ENCODE measurements at places on chromosomes 6 and 20. TPM values are rescaled to one million over a fixed set of nuclear protein-coding genes. Genes with fewer than 3 reads are reported as not detected.

Gene APOM
- total RNA-seq: 3.1 TPM

Gene MRAP2
- 1.4 TPM for total RNA-seq

- peak; percentile 50 for DNase-seq
Observed at GRCh38 chr6:34182751-34183531, 37.1 kb upstream of the GRM4 start.

DNA sequence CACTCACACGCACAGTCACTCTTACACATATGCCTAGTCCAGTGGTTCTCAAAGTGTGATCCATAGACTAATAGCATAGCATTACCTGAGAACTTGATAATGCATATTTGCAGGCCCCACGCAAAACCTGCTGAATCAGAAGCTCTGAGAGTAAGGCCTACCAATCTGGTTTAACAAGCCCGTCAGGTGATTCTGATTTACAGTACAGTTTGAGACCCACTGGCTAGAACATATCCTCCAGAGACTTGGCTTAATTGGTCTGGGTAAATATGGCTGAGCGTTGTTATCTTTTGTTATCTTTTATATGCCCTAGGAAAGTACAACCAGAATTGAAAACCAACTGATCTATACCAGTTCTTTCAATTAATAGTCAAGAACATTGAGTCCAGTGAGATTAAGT, 9.6 kb downstream of the TSPYL4 start:
- DNase-seq: no peak

- DNase-seq: no peak
Observed at GRCh38 chr6:79203753-79204253, 30.7 kb downstream of the HMGN3 start.

- no peak for DNase-seq
Observed at GRCh38 chr6:124396361-124396760, 565.9 kb upstream of the RNF217 start.

DNA sequence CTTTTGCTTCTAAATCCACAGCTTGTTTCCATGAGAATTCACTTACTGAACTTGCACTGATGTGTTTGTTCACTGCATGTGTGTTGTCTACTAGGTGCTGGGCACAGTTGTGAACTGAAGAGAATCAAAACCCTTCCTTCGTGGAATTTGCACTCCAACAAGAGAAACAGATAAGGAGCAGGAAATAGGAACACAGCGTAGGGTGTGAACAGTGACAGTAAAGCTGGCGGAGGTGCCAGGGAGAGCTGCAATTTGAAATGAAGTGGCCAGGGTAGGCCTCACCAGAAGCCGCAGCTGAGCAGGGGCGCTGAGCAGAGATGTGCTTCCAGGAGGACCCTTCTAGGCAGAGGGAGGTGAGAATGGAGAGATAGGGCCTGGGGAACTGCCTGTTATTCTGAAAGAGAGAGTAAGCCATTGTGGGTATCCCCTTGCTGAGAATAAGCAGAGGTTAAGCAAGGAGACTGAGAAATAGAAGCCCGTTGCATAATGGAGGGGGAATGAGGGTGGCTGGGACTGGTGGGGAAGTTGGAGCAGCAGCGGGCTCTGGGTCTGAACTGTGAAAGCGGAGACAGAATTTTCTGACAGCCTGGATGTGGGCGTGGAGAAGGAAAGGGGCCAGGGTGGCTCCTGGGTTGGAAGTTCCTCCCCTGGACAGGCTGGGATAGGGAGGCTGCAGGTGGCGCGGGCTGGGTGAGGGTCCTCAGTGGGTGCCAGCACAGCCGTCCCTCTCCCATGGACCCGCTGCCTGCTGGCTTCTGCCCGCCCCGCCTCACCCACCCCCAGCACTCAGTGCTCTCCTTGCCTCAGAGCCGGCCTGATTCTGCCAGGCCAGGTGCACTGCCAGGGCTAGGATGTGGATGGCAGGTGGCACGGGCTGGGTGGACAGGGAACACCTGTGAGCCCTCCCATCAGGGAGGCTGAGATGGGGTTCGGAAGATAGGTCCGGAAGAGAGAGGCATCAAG, 114.7 kb upstream of the AFDN start:
- DNase-seq: no peak

Gene PPP1R14C
- total RNA-seq: 16.8 TPM

DNA sequence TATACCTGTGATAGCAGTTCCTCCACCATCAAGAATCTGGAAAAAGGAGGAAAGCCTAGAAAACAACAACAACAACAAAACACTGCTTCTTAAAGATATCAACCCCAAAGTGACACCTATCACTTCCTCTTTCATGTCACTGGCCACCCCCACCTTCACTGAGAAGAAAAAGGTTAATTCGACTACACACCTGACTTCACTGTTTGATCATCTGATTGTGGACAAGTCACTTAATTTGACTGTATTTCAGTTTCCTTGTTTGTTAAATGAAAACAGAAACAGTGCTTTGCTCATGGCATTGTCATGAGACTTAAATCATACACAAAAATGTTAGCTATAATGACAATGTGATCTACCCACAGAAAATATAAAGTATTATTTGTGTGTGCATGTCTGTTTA, 280.6 kb upstream of the SULF2 start:
- DNase-seq: no peak

GRCh38 chr6:47288267-47289090, 21.2 kb downstream of the TNFRSF21 start:
- no peak for DNase-seq

GRCh38 chr6:55141611-55142010, 32.7 kb upstream of the HCRTR2 start:
- no peak for DNase-seq

Gene ZSWIM1
- 4.2 TPM for total RNA-seq

DNA sequence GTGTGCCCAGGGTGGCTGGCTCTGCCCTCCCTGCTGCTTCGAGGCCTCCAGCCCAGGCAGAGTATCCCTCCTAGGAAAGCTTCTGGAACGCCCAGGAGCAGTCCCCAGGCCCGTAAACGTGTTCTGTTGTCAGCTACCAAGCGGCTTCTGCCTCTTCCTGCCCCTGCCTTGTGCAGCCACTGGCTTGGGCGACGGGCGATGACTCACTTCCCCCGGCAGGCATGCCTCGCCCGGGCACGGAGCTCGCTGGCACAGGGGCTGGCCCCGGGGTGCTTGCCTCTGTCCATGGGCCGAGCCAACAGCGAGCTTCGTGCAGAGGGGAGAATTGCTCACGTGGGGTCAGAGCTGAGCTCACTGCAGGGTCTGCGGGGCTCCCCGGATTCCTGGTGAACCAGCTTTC, 86.7 kb upstream of the THBS2 start:
- DNase-seq: no peak

DNA sequence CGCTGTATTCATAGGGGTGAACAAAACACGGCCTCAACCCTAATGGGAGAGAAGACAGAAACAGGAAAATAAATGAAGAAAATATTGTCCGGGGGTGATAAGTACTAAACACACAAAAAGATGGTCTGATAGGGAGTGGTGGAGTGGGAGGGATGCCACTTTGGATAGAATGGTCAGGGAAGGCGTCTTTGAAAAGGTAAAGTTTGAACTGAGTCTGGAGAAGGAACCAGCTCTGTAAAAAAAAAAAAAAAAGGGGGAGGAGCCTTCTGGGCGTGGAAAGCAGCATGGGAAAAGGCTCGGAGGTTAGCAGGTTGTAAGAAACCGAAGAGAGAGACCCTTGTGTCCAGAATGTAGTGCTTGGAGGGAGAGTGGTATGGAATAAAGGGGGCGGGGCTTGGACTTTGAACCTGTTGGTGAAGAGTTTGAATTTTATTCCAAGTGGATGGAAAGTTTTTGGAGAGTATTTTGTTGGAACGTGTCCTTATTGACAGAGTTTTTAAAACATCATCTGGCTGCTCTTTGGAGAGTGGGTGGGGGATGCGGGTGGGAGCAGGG, 1.8 kb downstream of the CHMP4B start:
- no peak for DNase-seq

DNA sequence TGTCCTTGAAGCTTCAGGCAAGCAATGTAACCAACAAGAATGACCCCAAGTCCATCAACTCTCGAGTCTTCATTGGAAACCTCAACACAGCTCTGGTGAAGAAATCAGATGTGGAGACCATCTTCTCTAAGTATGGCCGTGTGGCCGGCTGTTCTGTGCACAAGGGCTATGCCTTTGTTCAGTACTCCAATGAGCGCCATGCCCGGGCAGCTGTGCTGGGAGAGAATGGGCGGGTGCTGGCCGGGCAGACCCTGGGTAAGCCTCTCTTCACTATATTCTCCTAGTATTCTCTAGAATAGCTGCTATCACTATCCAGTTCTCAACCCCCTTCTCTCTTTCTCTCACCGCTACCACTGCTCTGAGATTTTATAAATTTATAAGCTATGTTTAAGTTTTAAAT, 40.0 kb downstream of the EIF2S2 start:
- DNase-seq: no peak

DNA sequence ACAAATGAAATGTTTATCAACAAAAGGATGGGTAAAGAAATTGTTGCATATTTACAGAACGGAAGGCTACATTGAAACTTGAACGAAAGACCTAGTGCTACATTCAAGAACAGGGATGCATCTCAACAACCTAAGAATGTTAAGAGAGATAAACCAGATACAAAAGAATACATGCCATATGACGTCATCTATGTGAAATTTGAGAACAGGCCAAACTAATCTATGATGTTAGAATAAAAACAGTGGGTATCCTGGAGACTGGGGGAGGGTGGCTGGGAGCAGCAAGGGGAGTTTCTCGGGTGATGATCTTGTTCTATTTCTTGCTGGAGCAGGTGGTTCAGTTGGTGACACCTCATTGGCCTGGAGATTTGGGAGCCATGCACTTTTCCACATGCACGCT, 81.5 kb downstream of the SULF2 start:
- no peak for DNase-seq

DNA sequence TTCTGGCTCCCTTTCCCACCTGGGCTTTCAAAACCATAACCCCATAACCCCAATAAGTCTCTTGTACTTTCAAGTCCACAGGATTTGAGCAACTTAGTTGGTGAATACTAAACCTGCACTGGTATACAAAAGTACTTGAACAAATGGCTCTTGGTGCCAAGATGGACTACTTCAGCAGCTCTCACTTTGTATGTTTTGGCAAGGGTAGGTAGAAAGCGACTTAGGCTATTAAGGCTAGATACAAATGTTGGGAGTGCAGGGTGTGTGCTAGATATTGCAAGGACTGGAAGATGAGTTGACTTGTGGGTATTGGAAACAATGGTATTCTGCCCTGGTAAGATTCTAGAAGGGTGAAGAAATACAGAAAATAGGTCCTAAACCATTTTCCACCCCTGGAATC, 182.6 kb upstream of the MOCS1 start:
- DNase-seq: peak; percentile 53

Gene LY6G5C
- total RNA-seq: not detected

DNA sequence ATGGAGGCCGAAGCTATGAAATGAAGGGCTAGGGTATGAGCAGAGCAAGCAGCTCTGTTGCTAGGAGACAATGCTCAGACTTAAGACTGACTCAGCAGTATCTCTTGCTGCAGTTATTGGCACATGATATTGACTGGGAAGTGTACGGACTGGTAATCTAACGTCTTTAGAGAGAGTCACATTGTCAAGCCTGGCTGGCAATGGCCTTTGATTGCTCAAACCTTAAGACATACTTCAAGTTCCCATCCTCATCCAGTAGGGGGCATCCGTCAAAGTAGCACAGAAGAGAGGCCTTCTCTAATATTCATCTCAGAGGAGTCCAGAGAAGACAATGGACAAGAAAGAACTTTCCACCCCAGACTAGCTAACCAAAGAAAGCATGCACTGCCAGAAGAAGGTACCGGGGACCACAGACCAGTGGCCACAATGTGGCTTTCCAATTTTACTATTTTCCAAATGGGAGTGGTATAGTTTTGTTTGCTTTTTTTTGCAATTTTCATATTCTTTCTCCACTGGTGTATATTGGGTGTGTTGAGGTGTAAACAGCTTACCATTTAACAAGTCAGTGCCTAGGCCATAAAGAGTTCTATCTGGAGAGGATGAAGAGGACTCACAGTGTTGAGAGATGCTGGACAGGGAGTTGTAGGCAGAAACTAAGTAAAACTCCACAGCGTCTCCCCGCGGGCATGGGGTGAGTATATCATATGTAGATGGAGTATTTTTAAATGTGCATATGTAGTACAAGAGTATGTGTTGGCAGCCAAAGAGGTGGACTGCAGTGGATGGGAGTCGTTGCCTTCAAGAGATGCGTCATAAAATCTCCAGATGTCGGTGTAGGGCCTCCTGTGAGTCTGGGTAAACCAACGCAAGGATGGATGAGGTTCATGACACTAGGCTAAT, 36.7 kb downstream of the LRFN2 start:
- DNase-seq: no peak

GRCh38 chr6:8492536-8493133, 57.3 kb upstream of the SLC35B3 start:
- no peak for DNase-seq

DNA sequence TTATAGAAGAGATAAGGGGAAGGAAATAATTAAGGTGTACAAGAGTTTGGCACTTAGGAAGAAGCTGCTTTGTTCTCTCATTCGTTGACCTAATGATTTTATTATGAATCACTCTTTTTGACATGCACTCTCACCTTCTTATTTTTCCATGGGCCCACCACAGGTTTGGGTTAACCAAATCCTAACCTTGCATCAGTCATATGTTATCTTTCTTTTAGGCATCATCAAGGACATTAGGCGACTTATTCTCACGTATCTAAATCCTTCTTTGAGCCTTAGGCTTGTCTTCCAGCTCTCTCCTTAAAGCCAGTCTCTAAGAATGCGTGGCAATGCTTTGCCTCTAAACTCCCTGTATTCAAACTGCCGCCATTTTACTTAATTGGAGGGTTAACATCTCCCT, 58.3 kb downstream of the TNFRSF21 start:
- DNase-seq: no peak

Gene SLC16A10
- total RNA-seq: 22.8 TPM

Gene RPP21
- total RNA-seq: 42.8 TPM

DNA sequence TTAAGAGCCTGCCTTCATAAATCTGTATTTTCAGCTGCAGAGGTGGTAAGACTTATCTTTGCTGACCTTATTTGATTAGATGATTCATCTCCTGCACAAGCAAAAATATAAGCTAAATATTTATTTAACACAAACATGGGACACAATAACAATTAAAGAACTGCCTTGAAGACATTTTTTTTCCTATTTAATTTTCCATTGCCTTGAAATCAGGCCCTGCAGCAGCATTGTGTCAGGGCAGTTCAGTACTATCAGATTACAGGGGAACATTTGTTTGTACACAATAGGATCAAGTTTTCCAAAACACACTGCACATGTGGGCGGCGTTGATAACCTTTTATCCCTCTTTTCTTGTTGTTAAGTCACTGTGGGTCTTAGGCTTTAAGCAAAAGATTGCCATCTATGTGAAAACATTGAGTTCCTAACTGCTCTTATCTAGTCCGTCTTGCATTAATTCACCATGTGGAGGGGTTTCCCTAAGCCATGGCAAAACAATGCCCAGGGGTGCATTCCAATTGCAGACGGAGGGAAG, 7.4 kb downstream of the ADGRF5 start:
- DNase-seq: no peak

- DNase-seq: no peak
Observed at GRCh38 chr6:16591396-16592222, 169.7 kb downstream of the ATXN1 start.
